ENCODE measurements at places on chromosomes 7 and 10. TPM values are rescaled to one million over a fixed set of nuclear protein-coding genes. Genes with fewer than 3 reads are reported as not detected.

Gene NCOA4
- 242 TPM for total RNA-seq

Gene SEC23IP
- total RNA-seq = 18.5 TPM

Gene ZC3HAV1
- total RNA-seq = 9.5 TPM

Gene HOXA4
- total RNA-seq = not detected

Gene LIPF
- not detected for total RNA-seq

Gene CALCR
- total RNA-seq = 5.1 TPM

Gene MLXIPL
- total RNA-seq = 0.69 TPM

Data from diencephalon (tissue), 1 donor.